ENCODE measurements at places on chromosomes 6 and 20. TPM values are rescaled to one million over a fixed set of nuclear protein-coding genes. Genes with fewer than 3 reads are reported as not detected.

Gene TREML1
- not detected for total RNA-seq

Gene DZANK1
- total RNA-seq: 2.7 TPM

Gene GUCA1A
- total RNA-seq: not detected

Gene TMEM74B
- total RNA-seq: not detected

Gene ETV7
- not detected for total RNA-seq

Gene SFTA2
- not detected for total RNA-seq

Gene NKX2-4
- not detected for total RNA-seq

Gene UST
- total RNA-seq: 0.37 TPM

Gene SUMO4
- not detected for total RNA-seq

Gene CTAGE9
- total RNA-seq: not detected

Gene SRSF12
- total RNA-seq: 1.9 TPM

Gene FGD2
- not detected for total RNA-seq
